ENCODE measurements at places on chromosomes 4 and X.

- DNase-seq = no peak
Measured at GRCh38 chr4:6658597-6659075, 18.2 kb downstream of the MRFAP1 start.

DNA sequence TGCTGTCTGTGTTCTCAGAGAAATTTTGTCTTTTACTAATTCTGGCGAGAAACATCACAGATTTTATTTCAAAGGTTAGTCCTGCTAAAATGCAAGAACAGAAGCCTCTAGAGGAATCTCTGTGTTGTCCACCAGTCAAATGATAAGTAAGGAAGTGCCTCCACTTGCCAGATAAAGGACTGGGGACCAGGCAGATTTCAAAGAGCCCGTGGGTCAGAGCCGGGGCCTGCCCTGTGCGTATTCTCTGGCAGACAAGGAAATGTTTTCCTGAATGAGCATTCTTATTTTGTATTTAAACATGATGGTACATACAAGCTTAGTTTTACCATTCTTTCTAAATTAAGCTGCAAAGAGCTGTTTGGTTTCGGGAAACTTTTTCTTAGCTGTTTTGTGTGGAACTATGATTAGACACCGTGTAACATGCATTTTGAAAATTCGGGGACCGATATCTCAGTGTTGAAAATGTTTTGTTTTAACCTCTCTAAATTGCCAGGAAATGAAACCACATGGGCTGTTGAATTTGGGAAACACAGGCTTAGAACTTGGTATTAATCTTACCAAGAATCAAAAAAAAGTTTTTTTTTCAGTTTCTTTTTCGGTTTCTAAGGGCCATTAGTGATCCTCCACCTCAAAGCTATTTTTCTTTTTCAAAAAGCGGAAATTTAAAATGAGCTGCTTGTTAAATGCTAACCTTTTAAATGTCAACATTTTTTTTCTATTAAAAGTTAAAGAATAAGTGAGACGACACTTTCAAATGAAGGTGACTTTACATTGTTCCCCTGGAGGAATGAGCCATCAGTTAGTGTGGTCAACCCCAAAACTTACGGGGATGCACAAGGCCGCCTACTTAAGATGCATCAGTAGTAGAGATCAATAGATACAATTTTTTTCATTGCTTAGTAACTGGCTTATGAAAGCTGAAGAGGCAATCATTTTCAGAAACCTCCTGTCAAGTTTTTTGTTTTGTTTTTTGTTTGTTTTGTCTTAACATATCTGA lies 89.6 kb upstream of the MTM1 start:
- DNase-seq = no peak

DNA sequence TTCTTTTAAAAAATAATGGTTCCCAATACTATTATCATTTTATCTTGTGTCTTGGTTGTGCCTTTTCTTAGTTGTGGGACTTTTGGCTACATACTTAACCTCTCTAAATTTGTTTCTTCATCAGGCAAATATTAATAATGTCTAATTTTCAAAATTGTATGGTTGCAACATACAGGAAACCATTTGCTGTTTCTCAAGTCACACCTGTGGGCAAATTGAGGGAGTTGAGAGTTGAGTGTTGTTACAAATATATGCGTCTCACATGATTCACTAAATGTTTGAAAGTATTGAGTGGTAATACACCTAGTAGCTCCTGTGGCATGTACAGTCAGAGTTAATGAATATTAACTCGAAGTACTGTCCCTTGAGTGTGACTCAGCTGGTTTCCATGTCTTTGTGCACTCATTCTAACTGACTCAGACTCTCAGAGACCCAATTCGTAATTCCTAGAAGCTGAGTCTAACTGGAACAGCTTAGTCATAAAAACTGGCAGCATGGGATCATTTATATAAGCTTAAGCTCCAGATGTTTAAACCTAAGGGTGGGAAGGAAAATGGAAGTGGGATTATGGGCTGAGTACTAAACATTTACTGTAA lies 802.4 kb downstream of the TRIML1 start:
- no peak for DNase-seq

GRCh38 chr4:5043579-5043978 lies 7.7 kb upstream of the STK32B start:
- DNase-seq = no peak

DNA sequence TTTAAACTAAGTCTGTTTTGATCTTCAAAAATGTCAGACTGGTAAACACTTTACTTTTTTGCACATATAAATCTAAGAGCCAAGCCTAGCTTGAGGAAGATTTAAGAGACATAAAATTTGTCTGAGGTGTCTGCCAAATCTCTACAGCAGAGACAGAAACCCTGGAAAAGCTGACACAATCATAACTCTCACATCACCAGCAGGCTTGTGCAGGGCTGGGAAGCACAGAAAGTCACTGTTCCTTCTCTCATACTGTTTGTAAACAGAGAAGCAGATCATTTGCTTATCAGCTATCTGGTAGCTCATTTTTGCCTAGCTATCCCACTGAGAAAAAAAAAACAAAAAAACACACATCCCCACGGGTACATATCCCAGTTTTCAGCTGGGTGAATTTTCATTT lies 7.0 kb downstream of the ENOX2 start:
- DNase-seq = no peak

GRCh38 chr4:121777625-121778024 lies 12.7 kb upstream of the SMIM43 start:
- no peak for DNase-seq

GRCh38 chrX:118764122-118764521 lies 36.7 kb downstream of the IL13RA1 start:
- DNase-seq = no peak

GRCh38 chrX:1164322-1165288 lies 47.8 kb downstream of the CRLF2 start:
- DNase-seq = no peak

DNA sequence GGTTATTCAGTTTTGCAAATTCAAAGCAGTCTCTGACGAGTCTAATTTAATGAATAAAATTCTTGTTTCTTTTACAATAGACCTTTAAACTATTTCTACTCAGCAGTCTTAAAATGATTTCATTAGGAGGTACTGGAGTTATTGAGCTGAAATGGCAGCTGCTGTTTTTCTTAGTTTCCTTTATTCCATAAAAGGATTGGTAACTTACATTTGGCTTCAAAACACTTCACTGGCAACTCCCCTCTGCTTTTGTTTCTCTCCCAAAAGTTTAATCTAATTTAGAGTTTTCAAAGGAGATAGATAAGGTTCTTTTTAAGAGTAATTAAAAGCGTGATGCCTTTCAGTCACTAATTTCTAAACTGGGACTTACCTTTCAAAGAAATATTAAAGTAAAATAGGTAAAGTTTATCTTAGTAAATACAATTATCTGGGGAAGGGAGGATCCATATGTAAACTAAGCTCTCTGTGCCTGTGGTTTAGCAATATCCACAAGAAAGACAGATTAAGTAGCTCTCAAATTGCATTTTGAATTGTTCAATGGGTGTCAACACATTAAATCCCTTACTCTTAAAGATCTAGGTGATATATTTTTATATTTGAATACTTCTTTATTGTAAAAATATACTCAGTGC lies 17.1 kb upstream of the PCDH10 start:
- DNase-seq = no peak

- DNase-seq = no peak
Measured at GRCh38 chrX:138708268-138708667, 3.2 kb downstream of the FGF13 start.

DNA sequence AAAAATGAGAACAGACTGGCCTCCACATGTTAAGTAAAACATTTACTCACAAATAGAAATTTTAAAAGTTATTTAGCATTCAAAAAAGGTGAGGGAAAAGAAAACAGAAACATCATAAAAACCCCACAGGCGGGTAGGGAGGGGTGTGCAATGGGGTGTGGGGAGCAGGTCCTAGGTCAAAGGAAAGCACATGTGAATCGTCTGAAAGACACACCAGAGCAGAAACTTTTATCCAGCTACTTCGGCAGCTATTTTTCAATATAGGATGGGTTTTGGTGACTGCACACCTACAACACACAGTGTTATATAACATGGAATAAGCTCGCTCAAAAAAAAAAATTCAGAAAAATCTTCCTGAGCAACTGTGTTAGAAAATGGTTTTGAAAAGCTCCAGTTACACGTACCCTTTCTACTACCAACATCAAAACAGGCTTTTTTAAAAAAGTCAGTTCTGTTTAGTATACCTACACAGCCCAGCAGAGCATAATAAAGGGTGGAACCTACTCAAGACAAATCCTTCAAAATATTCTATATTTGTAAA lies 1.6 kb downstream of the OTUD4 start:
- DNase-seq = no peak

GRCh38 chr4:56575820-56576429 lies 70.3 kb downstream of the ARL9 start:
- DNase-seq = no peak

GRCh38 chr4:85967872-85968271 lies 392.0 kb downstream of the MAPK10 start:
- no peak for DNase-seq

- DNase-seq = no peak
Measured at GRCh38 chrX:19177721-19178120, 55.5 kb upstream of the ADGRG2 start.

- DNase-seq = no peak
Measured at GRCh38 chrX:71475785-71476540, 56.9 kb upstream of the OGT start.

GRCh38 chr4:81714291-81714690 lies 242.6 kb upstream of the RASGEF1B start:
- DNase-seq = no peak

GRCh38 chr4:92253550-92253949 lies 50.2 kb upstream of the GRID2 start:
- DNase-seq = no peak

- peak; percentile 5 for DNase-seq
Measured at GRCh38 chr4:104492183-104492771, 2.4 kb downstream of the CXXC4 start.

- DNase-seq = no peak
Measured at GRCh38 chr4:3679071-3679825, 86.9 kb upstream of the ADRA2C start.

DNA sequence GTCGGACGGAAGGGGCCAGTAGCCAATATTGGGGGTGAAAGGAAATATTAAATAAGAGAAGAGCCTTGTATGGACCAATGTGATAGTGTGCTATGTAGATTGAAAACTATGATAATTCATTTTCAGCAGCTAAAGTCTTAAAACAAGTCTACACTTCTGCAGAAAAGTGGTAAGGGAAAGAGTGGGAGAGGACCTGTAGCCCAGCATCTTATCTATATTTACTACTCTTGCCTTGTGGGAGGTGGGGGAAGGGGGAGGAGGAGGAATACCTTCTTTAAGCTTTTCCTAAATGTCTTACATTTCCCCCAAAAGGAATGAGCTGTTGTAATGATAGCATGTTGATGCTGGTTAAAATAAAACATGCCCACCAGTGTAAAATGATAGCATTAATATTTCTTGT lies 220.0 kb upstream of the SPRY1 start:
- DNase-seq = no peak

DNA sequence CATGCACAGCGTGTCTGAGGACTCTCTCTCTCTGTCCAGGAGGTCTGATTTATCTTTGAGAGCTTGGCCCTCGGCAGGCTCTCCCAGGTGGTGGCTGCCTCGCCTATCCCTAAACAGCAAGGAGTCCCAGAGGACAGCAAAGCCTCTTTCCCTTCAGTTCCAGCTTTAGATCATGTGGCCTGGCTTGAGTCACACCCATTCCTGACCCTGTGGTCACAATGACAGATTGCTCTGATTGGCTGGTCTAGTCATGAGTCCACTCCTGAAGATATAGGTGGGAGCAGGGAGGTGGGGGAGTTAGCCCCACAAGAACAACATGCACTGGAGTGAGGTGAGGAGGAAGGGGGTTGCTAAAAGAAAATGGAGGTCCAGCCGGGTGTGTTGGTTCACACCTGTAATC lies 12.1 kb upstream of the PORCN start:
- no peak for DNase-seq

DNA sequence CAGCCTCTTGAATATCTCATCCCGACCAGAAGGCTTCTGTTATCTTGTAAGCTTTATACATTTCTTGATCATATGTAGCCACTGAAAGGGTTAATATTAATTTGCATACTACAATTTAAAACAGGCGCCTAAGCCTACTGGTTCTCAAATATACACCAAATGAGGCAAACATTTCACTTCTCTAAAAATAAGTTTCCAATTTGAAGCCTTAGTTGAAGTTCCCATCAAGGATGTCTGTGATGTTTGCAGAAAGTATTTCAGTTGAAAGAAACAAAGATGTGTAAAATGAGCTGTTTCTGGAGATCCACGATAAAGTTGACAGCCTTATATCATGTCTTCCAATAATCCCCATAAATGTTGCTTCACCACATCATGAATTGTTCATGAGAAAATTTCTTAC lies 70.6 kb downstream of the KIT start:
- DNase-seq = no peak

DNA sequence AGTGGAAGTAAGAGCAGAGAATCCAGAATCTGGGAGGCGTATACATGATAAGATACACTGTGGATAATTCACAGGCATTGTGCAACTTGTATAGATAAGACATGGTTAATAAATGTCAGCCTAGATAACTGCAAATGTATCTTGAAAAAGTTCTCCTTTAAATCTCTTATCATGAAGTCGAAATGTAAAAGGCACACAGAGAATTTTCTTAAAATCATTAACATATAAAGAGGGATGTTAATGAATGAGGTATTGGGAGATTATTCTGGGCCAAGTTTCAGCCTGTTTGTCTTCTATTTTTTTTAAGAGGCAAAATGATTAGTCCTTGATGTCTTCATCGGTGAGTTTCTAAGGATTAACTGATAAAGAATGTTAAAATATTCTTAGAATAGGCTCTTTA lies 835 bp downstream of the TDO2 start:
- no peak for DNase-seq
